Activated CD4-positive, alpha-beta T cell treated with anti-CD3 and anti-CD28 coated beads for 36 hours (primary cell): ENCODE measurements at places on chromosomes 11 and 22. TPM values are rescaled to one million over a fixed set of nuclear protein-coding genes. Genes with fewer than 3 reads are reported as not detected.

DNA sequence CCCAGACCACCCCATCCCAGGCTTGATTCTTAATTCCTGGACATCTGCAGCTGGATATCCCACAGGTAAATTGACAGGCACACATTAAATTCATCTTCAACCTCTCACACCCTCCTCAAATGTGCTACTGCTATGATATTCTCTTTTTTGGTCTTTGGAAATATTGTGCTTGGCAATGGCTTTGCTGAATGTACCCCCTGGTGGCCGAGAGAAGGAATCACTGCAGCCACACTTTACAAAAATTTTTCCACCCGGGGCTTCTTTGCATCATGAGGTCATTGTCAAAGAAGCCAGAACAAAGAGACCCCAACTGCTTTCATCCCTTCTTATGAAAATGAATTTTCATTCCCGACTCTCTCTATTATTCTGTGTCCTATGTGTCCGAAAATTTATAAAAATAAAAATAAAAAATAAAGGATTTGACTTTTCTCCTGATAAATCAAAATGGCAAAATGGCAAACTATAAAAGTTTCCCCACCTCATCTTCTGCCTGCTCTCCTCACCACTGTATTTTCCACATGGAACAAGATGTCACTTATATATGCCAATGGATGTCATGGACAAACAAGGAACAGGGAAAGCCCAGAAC lies 15.0 kb upstream of the CYB5R2 start:
- peak; percentile 38 for DNase-seq

- DNase-seq: no peak
These were observed 327.3 kb downstream of the NXPE2 start for GRCh38 chr11:115005663-115006062.

- no peak for DNase-seq
These were observed 200.6 kb downstream of the KIRREL3 start for GRCh38 chr11:126800009-126800408.

DNA sequence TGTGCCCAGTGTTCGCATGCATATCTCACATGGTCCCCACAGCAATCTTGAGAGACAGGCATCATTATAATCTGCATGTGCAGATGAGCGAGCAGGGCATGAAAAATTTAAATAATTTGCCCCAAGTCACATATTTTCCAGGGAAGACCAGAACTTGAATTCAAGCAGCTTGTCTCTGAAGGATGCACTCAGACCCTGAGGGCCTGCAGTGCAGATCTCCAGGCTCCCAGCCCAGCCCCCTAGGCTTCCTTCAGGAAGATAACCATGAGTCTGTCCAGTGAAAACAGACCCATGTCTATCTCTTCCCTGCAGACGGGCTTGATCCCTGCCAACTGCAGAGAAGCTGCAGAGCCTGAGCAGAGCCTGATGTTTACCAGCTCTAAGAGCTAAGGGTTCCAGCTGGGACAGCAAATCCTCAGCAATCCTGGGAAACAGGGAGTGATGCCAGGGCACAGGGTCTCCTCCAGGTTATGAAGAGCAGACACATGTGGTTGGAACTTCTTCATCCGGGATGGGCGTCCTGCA lies 55.1 kb downstream of the NAV2 start:
- DNase-seq: no peak

DNA sequence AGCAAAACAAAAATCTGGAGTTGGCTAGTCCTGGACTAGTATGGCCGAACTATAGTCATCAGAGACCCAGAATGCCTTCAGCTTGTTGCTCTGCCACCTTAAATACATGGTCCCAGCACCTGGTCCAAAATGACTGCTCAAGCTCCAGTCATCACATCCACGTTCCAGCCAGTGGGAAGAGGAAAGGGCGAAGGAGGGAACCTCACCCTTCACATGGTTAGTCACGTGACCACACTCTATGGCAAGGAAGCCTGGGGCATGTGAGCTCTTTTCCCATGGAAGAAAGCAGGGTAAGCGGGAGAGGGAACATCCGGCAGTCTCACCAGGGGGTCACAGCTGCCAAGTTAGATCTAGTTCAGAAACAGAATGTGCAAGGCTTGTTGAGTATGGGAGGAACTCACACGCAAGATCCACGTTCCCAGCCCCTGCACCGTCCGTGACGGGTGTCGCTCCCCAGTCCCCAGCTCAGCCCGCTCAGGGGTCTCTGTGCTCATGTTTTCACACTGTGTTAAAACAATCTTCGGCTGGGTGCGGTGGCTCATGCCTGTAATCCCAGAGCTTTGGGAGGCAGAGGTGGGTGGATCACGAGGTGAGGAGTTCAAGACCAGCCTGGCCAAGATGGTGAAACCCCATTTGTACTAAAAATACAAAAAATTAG lies 1.9 kb upstream of the ANO9 start:
- no peak for DNase-seq

GRCh38 chr11:8250981-8251615 lies 12.6 kb downstream of the LMO1 start:
- no peak for DNase-seq

DNA sequence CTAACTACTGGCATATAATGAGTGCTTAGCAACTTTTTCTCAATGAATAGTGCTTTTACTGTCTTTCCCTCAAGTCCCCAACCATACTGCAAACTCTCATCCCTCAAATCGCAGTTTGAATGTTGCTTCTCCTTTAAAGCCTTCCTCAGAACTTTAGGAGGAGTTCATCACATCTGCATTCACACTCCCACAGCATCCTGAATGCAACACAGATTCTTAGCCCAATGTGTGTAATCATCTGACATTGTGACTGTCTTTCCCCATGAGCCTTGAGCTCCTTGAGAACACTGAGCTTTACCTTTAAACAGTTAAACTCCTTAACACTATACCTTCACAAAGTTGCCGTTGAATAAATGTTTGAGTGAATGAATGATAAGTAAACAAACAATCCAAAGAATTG lies 81.7 kb upstream of the FAM181B start:
- no peak for DNase-seq

DNA sequence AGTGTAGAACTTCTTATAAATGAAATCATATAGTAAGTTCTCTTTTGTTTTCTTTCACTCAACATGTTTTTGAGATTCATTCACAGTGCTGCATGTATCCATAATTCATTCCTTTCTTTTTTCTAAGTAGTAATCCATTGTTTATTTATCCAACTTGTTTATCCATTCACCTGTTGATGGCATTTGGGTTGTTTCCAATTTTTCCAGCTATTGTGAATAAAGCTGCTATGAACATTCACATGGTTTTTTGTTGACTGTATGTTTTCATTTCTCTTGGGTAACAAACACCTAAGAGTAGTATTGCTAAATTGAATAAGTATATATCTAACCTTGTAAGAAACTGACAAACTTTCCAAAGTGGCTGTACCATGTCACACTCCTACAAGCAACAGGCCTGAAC lies 23.5 kb downstream of the MRTFA start:
- no peak for DNase-seq

DNA sequence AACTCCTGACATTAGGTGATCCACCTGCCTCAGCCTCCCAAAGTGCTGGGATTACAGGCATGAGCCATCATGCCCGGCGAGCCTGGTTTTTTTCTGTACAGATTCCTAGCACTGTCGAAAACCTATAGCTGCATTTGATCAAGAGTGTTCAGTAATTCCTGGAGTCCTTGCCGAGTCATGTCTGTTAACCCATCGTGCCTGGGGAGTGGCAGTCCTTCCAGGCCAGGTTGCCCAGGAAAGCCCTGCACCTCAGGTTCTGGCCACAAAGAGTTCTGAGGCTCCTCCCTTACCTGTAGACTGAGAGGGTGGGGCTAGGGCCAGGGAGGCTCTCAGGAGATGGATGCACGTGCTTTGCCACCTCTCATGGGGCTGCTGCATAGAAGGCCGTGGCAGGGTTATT lies 17.0 kb downstream of the YDJC start:
- DNase-seq: no peak

The ACTN3 gene
- total RNA-seq: 0.27 TPM

The BLID gene
- not detected for total RNA-seq

The CLCF1 gene
- 0.09 TPM for total RNA-seq
